ENCODE measurements at places on chromosomes 6 and 20. TPM values are rescaled to one million over a fixed set of nuclear protein-coding genes. Genes with fewer than 3 reads are reported as not detected.

DNA sequence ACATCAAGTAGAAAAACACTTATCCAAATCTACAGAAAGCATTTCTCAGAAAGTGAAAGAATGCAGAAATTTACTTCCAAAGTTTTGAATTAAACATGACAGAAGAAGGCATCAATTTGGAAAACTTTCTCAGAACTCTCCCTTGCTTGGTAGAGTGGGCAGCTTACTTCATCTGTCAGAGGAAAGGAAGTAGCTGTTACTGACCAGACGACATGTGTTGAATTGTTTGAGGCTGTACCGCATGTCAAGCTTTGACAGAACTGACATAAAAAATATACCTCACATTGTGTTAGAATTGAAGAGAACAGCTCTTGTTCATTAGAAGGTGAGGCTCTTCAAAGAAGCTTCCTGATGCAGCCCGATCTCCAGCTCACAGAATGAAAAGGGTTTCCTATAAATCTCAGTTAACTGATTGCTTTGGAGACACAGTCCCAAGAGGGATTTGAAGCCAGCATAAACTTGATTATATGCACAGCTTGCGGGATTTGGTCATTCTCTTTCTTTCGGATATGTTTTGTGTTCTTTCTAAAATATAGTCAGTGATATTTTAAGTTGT is 190.7 kb downstream of the PLCB1 start:
- DNase-seq, result no peak

- no peak for DNase-seq
Observed at GRCh38 chr6:90701146-90701781, 114.4 kb upstream of the MAP3K7 start.

DNA sequence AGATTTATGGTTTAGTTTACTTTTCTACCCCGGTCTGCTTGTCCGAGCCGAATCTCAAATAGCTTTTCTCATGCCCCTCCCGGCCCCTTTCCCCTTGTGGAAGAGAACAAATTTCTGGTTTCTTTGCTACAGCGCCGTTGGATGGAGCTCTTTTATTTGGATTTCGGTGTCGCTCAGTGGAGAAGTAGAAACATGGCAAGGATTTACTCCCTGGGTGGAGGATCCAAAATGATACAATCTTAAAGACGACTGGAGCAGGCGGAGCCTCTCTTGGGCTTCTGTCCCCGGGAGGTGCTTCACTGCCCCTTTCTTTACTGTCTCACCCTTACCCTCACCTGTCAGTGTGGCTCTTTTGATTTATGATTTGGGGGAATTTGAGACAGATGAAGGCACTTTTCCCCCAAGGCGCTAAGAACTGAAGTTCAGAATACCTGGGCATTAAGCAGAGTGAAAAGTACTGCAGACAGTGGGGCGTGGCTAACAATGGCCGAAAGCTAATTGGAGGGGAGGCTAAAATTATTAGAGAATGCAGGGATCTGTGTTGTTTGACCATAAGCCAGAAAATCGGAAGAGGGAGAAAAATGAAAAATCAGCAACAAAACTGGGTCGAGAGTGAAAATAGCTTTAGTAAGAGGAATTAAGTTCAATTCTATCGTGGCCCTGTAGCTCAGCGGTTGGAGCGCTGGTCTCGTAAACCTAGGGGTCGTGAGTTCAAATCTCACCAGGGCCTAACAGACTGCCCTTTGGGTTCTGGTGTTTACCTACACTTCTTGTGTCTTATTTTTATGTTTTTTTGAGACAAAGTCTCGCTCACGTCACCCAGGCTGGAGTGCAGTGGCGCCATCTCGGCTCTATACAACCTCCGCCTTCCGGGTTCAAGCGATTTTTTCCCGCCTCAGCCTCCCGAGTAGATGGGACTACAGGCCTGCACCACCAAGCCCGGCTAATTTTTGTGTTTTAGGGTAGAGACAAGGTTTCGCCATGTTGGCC is 145.1 kb upstream of the ZNF184 start:
- no peak for DNase-seq

DNA sequence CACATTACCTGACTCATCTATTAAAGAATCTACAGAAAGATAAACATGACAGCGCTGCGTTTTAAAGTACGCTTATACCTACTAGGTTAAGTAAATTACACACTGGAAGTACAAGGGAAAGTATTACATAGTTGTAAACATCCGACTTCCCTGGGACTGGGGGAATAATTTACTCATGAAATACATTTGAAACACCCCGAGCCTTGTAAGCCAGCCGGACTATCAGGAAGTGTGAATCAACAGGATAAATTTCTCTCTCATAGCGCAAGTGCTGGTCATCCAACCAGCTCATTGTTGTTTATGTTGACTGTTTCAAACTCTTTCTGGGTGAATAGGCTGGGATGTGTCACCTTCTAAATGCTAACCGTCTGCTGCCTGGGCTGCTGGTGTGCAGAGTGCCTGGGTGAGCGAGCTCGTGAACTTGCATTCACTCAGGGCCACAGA is 4.9 kb downstream of the BMP6 start:
- DNase-seq, result no peak

The MAFB gene
- 15.4 TPM for total RNA-seq

The FRK gene
- total RNA-seq, result 1.6 TPM
